ENCODE measurements at places on chromosomes 12 and 14.

- DNase-seq = peak; percentile 54
Observed at GRCh38 chr12:8658346-8658745, 4.3 kb downstream of the MFAP5 start.

- peak; percentile 93 for DNase-seq
Observed at GRCh38 chr14:95500772-95501401, 15.6 kb downstream of the SYNE3 start.

GRCh38 chr14:92472860-92473259 is 40.7 kb upstream of the RIN3 start:
- DNase-seq = no peak

DNA sequence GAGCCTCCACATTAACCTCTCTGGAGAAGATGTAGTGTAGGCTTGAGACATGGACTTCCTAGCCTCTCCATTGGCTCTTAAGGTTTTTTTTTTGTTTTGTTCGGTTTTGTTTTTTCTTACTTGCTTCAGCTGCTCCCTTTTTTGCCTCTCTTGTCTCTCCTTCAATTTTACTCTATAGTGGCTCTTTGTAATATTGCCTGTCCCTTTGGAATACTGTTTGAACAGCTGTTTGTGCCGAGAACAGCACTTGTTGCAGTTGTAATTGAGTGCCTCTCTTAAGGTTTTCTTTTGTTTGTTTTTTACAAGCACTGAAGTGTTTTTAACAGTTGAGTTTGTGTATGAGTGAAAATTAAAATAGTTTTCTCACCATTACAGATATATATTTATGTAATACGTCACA is 567.7 kb downstream of the LRFN5 start:
- DNase-seq = no peak

DNA sequence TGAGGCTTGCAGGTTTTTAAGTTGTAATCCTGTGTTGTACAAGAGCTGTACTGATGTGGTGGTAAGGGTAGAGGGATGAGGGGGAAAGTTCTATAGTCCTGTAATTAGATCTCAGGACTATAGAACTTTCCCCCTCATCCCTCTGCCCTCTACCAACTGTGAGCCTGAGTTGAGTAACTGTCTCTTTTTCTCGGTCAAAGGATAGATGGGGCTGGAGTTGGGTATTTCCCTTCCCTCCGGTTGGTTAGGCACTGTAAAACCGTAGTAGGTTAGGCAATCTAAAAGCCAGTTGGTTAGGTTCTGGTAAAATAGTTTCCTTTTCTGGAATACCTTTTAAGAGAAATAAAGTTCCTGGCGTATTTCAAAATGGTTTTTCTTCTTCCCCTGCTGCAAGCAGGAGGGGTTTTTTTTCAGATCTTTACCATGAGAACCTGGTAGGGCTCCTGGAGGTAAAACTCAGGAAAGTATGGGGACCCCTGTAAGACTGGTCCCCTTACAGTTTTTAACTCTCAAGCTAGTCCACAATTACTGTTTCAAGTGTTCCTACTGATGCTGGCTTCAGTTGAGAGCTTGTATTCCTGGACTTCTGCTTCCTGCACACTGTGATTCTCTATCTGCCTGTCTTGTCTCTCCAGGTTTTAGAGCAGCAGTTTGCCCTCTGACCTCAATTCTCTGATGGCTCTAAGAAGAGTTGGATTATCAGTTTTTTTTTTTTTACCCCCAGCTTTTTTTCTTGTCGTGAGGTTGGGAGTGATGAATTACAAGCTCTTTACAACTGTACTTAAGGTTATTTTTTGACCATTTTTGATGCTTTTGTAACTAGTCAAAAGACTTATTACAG is 58.7 kb downstream of the FUT8 start:
- DNase-seq = no peak

GRCh38 chr14:96741151-96741977 is 55.8 kb upstream of the VRK1 start:
- DNase-seq = peak; percentile 57

- no peak for DNase-seq
Observed at GRCh38 chr12:131487388-131488124, 223.3 kb upstream of the SFSWAP start.

DNA sequence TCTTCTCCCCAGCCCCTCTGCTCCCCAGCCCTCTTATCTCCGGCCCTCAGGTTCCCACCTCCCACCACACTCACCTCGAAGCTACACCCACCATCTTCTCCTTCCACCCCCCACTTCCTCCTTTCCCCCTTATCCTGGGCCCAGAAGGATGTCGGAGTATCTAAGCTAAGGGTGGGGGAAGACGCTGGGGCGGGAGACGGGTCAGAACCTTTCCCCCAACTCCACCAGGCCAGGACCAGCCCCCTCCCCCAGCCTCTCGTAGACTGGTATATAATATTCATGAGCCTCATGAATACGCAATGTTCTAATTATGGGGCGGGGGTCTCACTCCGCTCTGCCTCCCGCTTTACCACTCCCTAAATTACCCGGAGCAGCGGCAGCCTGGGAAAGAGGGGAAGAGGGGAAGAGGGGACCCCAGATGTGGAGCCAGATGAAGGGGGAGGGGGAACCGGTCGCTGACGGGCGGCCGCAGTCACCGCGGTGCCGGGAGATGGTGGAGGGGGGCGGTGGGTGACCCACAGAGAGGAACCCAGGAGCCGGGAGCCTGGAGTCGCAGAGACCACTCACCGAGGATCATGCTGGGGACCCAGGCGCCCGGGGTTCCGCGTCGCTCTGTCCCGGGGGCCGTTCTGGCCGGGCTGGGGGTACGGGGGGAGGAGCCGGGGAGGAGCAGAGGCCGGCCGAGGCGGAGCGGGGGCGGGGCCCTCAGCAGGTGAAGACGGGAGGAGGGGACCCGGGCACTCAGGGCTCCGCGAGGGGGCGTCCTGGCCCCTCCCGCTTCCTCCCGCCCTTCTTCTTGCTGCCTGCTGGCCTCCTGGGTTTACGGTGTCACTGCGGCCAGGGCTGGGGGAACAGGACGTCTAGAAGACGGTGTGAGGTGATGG is 6.4 kb upstream of the ZNF385A start:
- no peak for DNase-seq

- no peak for DNase-seq
Observed at GRCh38 chr14:88864198-88864597, 39.7 kb downstream of the TTC8 start.

- no peak for DNase-seq
Observed at GRCh38 chr14:23349156-23349845, 3.4 kb downstream of the SLC22A17 start.

DNA sequence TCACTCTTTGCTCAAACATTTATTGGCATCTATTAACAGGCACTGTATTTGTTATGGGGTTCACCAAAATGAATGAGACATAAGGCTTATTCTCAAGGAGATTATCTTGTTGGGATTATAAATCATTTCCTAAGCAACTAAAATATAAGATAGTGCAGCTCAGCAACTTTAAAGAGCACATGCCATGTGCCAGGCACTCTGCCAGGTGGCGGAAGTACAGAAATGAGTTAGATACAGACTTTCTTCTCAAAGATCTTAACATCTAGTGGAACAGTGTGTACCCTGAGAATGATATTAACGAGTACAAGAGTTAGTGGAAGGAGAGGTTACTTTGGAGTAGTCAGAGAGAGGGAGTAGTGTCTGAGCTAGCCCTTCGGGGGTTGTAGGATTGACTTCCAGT is 28.4 kb upstream of the TOMM20L start:
- no peak for DNase-seq

- no peak for DNase-seq
Observed at GRCh38 chr14:102885737-102886447, 36.6 kb upstream of the AMN start.

- DNase-seq = no peak
Observed at GRCh38 chr12:125064492-125064891, 743 bp upstream of the AACS start.

- DNase-seq = peak; percentile 77
Observed at GRCh38 chr12:2248901-2249381, 196.2 kb downstream of the CACNA1C start.

GRCh38 chr12:94589591-94590001 is 60.8 kb downstream of the TMCC3 start:
- no peak for DNase-seq

DNA sequence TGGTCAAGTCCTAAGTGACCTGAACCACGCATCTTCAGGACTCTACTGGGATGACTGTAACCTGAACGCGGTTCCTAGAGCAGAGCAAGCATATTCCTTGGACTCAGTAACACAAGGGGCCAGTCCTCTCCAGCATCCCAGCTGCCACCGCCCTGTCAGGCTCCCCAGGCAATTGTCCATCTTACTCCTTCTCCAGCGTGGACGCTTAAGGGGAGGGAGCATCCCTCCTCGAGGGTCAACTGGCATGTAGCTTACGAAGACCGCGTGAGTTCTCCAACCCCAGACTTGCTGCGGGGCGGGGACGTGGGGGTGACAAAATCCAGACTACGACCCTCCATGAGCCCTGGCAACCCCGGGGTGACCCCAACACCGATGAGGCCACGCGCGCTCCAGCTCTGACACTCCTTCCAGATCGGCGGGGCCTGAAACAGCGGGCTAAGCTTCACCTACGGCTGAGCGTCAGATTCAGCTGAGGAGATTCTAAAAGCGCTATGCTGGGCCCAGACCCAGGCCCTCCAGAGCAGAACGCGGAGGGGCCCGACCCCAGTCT is 846 bp upstream of the MTHFD1 start:
- peak; percentile 45 for DNase-seq

GRCh38 chr14:60594062-60594461 is 55.2 kb downstream of the SIX1 start:
- DNase-seq = no peak

DNA sequence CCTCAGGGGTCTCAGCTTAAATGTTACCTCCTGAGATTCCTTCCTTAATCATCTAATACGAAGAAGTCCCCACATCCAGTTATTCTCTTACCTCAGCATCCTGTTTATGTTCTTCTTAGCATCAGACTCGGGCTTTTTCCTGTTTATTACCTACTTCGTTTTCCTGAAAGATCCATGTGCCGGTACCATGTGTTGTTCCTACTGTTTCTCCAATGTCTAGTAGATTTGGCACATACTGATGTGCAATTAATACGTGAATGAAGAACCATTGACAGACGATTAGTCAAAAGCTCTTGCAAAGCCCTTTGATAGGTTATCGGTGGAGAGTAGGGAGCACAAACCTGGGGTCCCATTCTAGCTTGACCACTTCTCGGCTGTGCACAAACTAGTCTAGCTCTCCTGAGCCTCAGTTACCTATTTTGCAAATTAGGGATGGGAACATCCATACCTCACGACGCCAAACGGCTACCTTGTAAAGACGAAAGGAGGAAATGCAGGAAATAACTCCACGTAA is 735 bp upstream of the MAPKAPK5 start:
- peak; percentile 23 for DNase-seq

- DNase-seq = peak; percentile 54
Observed at GRCh38 chr14:71487941-71488340, 444.3 kb upstream of the RGS6 start.

GRCh38 chr12:67193704-67194103 is 75.5 kb upstream of the CAND1 start:
- DNase-seq = peak; percentile 41

DNA sequence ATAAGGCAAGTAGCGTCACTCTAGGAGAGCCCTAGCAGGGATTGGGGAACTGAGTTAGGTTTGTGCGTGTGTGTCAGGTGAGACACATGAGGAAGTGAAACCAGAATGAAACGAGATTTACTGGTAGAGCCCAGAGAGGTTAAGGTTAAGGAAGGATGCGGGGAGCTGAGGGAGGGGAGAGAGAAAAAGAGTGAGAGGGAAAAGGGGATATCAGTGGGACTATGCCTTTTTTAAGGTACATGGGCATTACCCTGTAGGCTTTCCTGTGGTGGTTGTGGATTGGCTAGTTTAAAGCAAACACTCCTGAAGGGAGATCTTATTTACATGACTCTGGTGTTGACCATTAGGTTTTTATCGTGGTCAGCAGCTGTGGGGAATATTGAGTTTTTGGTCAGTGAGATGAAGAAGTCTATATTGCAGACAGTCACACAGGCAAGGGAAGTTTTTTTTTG is 13.9 kb downstream of the ZDHHC17 start:
- no peak for DNase-seq

GRCh38 chr12:75888874-75889613 is 142.5 kb downstream of the PHLDA1 start:
- DNase-seq = peak; percentile 37

GRCh38 chr14:35879654-35880249 is 53.6 kb downstream of the BRMS1L start:
- DNase-seq = peak; percentile 53

DNA sequence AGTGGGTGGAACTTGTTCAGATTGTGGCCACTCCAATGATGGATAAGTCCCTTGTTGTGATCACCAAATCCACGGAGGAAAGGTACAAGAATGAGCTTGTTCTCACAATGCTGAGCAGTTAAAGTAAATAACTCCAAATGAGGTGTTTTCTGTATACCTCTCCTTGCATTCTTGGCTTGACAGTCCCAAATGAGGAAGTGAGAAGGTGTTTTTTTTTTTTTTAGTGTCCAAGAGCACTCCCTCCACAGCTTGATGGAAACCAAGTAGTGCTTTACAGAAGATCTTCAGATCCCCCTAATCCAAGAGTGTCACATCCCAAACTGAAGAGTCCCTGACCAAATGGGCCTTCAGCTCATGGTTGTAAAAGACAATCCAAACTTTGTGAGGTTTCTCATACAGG is 153.6 kb downstream of the ATP23 start:
- DNase-seq = no peak

GRCh38 chr12:5015711-5016492 is 27.8 kb upstream of the KCNA5 start:
- DNase-seq = no peak

- no peak for DNase-seq
Observed at GRCh38 chr14:60514741-60515491, 6.0 kb downstream of the SIX6 start.

DNA sequence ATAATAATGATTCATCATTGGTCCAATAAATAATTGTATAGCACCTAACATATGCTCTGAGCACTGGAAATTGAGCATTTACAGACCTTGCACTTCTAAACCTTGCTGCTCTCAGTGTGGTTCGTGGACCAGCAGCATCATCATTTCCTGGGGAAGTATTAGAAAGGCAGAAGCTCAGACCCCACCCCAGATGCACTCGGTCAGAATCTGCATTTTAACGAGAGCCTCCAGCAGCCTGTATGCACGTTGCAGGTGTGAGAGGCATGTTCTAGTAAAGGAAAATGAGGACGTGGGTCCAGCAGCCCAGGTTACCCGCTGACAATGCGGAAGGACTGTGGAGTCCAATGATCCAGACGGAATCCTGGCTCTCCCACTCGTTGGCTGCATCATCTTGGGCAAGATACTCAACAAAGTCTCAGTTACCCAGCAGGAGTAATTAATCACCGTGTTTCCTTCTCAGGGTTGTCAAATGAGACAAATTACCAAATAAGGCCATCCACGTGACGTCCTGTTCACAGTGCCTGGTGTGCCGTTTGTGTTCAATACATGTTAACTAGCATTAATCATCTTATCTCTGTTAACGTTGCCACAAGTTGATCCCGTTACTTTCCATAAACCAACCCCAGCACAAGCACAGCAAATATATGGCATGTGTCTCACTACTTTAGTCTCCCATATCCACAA is 49.2 kb upstream of the CCND2 start:
- DNase-seq = no peak

GRCh38 chr14:75547552-75548250 is 25.4 kb downstream of the BATF start:
- no peak for DNase-seq

DNA sequence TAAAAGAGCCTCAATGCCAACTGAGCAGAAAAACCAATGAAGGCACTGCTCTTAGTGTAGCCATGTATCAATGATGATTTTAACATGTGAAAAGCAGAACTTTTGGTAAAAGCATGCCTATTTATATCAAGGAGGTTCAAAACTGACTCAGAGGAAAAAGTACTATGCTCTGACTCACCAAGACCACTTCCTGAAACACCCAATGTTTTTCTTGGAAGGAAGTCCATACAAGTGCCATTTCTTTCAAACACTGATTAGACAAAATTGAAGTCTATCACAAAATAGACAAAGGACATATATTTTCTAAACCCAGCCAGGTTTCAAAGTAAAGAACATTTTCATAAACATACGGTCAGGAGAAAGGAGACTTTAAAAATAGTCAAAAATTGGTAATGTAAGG is 88.6 kb downstream of the EPS8 start:
- DNase-seq = peak; percentile 96
